NCI-H345 (cell line): ENCODE measurements at places on chromosomes 13 and 19.

DNA sequence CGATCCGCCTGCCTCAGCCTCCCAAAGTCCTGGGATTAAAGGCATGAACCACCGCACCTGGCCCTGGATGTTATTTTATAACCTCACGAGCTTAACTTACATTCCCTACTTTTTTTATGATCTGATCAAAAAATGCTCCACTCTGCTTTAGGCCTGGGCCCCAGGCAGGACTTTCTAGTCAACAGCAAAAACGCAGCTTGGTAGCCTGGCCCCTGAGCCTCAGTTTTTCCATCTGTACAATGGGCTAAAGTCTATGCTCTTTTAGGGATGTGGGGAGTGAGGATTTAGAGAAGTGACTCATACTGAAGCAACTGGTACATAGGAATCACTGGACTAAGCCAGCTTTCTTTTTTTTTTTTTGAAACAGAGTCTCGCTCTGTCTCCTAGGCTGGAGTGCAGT, 11.9 kb upstream of the PIK3R2 start:
- DNase-seq = no peak

DNA sequence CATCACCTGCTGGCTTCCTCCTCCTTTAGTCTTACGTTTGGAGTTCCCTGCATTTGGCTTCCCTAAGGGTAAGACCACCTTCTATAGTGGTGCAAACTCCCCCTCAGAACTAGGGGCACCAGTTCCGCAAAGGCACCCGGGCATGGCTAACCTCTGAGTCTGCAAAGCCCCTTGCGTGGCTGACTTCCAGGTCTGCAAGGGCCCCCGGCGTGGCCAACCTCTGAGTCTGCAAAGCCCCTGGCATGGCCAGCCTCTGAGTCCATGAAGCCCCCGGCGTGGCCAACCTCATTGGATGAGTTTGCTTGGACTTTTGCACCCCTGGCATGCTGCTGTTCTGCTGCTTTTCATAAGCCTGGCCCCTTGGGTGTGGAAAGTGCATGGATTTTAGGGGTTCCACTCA, 5.1 kb downstream of the MCF2L start:
- no peak for DNase-seq

GRCh38 chr13:25948910-25949309, 102.9 kb downstream of the SHISA2 start:
- no peak for DNase-seq

- peak; percentile 8 for DNase-seq
Observed at GRCh38 chr13:107765724-107766401, 449.5 kb downstream of the LIG4 start.

DNA sequence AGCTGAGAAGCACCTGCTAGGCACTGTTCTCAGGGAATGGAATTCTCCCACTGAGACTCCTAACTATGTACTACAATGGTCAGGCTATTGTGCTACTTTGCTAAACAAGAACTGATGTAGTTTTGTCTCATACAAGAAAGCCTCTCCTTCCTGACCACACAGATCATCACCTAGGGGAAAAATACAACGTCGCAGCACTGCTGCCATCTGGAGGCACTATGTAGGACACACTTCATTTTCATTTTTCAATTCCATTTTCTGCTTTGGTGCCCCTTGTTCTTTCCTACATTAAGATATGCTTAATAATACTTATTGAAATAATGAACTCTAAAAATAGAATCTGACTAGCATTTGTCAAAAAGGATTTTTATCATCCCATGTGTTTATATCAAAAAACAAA, 21.1 kb downstream of the PROSER1 start:
- DNase-seq = peak; percentile 18

DNA sequence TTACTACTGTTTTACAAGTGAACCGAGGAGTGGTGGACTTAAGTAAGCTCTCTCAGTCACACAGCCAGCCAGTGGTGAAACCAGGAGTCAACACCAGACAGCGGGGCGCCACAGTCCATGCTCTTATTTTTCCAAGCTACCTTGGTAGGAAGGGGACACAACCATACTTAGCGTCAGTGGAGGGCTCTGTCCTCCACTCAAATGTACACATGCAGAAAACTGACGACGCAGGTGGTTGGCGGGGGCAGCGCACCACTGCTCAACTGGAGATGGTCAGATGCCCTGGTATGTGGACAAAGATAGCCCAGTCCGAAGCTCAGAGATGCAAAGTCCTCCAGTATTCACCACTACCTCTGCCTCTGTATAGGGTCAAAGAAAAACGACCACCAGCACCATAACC, 1.1 kb downstream of the ZNF667 start:
- DNase-seq = no peak

DNA sequence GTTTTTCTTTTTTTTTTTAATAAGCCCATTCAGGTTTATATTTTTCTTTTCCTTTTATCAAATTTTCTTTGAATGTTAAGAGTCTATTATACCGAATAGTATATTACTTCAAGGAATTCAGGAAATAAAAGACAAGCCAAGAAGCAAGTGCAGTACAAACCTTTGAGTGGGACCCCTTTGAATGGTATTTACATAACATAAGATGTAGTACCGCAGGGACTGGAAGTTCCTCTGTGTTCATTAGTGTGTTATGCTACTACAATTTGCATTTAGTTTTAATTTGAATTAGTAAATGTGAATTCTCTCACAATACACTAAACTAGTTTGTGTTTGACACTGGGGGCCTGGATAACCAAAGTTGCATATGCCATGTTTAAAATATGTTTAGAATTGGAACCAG, 339.5 kb downstream of the DCT start:
- no peak for DNase-seq

GRCh38 chr13:92175330-92175729, 776.9 kb downstream of the GPC5 start:
- DNase-seq = peak; percentile 29

- peak; percentile 47 for DNase-seq
Observed at GRCh38 chr19:7917267-7918061, 2.7 kb upstream of the SNAPC2 start.

GRCh38 chr19:21655540-21656126, 111.7 kb downstream of the ZNF100 start:
- DNase-seq = no peak

DNA sequence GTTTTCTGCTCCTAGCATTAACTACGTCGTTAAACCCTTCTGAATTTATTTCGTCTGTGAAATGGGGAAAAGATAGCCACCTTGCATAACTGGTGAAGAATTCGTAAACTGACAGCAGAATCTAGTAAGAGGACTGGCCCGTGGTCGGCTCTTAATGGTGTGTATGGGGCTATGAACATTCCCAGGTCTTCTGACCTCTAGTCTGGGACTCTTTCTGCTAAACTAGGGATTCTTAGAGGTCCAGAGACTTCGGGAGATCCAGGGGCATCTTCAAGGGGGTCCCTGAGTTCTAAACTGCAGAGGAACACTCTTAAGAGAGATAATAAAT, 231.1 kb upstream of the SERP2 start:
- DNase-seq = no peak

DNA sequence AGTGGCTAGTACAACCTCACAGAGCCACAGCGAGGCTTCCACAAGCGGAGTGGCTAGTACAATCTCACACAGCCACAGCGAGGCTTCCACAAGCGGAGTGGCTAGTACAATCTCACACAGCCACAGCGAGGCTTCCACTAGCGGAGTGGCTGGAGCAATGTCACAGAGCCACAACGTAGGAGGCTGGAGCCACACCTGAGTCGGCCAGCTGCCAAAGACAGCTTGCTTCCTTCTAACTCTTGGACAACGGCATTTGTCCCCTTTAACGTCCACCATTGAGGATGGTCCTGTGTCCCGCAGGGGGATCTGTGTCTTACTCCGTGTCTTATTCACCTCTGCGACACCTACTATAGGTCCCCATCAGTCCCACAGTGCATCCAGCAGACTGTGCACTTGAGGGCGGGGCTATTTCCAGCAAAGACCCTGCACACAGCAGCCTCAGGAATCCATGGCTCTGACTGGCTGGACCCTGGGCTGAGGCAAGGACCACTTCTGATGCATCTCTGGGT, 3.7 kb downstream of the ZNF787 start:
- no peak for DNase-seq

DNA sequence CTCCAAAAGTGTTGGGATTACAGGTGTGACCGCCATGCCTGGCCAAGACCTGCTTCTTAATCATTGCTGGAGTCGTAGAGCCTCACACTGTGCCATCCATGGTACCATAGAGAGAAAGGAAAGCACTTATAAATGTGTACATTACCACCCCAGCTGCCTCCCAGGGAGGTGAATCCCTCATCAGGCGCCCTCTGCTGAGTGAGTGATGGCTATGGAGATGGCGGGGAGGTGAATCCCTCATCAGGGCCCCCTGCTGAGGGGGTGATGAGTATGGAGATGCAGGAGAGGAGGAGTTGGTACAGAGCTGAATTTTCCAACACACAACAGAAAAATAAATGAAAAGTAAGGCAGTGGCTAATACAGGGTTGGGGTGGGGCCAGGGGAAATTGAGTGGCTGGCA, 263.4 kb downstream of the UQCRFS1 start:
- no peak for DNase-seq

- DNase-seq = no peak
Observed at GRCh38 chr19:50939596-50939995, 13.2 kb downstream of the KLK5 start.

- DNase-seq = no peak
Observed at GRCh38 chr13:21330126-21330861, 128.8 kb downstream of the ZDHHC20 start.

GRCh38 chr19:38691938-38692457, 44.5 kb downstream of the ACTN4 start:
- DNase-seq = no peak

- DNase-seq = no peak
Observed at GRCh38 chr19:32924200-32924599, 47.6 kb downstream of the CEP89 start.

- no peak for DNase-seq
Observed at GRCh38 chr19:14400951-14401431, 18.1 kb downstream of the DDX39A start.

DNA sequence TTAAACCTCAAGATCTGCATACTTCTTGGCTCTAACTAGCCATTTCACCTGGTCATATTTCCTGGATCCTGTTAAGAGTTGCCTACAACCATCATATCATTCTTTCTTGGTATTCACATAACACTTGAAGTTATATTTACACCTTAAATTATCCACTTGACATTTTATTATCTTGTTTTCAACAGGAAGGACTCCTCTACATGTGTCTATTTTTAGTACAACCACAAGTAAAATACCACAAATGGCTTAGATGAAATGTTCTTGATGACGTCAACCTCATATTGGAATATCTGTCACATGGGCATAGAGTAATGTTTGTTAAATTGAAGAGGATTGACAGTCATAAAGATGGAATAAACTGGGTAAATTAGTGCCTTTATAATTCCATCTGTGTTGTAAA, 9.4 kb downstream of the PCDH20 start:
- DNase-seq = no peak

- DNase-seq = no peak
Observed at GRCh38 chr19:42212886-42213285, 4.6 kb downstream of the DEDD2 start.

DNA sequence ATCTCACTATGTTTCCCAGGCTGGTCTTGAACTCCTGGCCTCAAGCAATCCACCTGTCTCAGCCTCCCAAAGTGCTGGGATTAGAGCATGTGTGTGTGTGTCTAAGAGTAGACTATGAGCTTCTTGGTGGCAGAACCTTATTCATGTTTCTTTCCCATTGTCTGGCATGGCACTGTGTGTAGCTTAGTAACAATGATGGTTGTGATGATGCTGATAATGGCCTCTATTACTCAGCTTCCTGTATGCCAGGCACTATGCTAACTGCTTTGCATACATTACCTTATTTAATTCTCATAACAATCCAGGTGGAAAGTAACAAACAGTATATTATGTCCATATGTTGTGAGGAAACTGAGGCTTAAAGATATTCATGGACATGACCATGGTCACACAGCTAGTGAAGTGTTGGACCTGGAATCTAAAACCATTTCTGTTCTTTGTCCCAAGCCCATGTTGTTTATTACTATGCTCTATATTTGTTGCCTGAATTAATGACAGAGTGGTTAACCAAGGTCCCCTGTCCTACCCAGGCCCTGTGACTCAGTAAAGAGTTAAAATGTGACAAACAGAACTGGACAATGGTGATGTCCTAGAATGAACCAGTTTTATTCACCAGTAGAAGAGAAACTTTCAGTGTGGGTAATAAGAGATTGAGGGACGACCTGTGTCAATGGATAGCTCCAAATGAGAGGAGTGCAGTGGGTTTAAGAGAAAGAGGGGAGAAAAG, 109.6 kb downstream of the KLF5 start:
- no peak for DNase-seq

DNA sequence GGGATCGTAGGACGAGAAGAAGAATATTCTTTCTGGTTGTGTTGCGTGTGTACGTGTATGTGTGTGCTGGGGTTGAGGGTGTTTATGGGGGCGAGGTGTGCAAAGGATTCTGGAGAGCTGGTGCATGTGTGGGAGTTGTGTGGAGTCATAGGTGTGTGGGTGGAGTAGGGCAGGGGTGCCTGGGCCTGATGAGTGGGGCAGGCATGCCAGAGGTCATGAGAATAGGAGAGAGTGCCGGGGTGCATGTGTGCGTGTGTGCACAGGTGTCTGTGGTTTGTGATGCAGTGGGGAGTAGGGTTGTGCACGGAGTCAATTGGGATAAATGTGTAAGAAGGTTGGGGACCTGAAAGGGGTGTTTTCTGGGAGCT, 649 bp downstream of the TMEM91 start:
- no peak for DNase-seq

GRCh38 chr13:114095486-114095885, 36.9 kb downstream of the RASA3 start:
- DNase-seq = no peak

- no peak for DNase-seq
Observed at GRCh38 chr19:50812474-50812873, 11.1 kb downstream of the KLK1 start.

GRCh38 chr19:47049307-47049700, 880 bp upstream of the TMEM160 start:
- DNase-seq = no peak

GRCh38 chr13:76968041-76968440, 19.7 kb downstream of the ACOD1 start:
- DNase-seq = no peak

- DNase-seq = no peak
Observed at GRCh38 chr13:46639033-46639981, 86.3 kb downstream of the LRCH1 start.

- peak; percentile 97 for DNase-seq
Observed at GRCh38 chr19:13633109-13633508, 126.8 kb upstream of the CACNA1A start.

- DNase-seq = no peak
Observed at GRCh38 chr19:17766543-17767131, 15.4 kb downstream of the FCHO1 start.

DNA sequence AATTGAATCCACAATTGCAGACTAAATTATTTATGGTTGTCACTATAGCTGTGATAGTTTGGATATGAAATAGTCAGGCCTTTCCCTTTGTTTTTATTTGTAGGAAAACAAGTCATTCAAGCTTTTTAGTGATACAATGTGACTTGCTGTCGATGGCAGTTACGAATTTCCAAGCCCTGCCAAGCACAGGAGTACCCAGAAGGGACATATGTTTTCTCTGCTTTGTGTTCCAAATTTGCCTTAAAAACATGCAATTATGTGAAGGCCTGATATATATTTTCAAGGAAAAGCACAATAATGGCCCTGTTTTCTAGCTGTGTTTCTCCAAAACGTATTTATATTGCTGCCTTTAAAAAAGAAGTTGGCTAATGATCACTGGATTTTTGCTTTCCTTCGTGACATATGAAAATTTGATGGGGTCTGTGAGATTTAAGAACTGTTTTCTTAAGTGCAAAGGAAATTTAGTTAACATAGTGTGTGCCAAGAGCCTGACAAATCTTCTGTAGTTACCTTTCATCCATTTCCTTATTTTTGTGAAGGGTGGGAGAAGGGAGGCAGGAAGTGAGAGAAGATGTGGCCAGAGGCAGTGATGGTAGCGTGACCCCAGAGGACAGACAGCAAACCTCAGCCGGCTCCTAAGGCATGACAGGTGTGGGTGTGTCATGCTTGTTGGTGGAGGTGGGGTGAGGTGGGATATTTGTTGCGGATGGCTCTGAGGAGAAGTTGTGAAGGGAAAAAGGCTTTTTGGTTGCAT, 79.6 kb downstream of the TEX26 start:
- DNase-seq = no peak
